GM12878 (cell line): ENCODE measurements at places on chromosomes 3 and 15.
A peak's percentile ranks its signal among the peaks of the same experiment; 100 is the strongest.

DNA sequence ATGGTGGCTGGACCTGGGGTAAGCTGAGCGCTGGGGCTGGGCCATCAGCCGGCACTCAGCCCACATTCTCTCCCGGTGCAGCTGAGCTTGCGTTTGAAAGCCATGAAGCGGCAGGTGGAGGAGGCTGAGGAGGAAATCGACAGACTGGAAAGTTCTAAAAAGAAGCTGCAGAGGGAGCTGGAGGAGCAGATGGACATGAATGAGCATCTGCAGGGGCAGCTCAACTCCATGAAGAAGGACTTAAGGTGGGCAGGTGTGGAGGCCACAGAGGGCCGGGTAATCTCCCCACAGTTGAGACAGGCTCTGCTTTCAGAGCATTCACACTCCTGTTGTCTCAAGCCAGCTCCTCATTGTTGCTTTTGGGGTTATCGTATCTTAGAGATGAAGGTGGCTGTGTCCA, 45.7 kb upstream of the MYZAP start:
- DNase-seq, result no peak

DNA sequence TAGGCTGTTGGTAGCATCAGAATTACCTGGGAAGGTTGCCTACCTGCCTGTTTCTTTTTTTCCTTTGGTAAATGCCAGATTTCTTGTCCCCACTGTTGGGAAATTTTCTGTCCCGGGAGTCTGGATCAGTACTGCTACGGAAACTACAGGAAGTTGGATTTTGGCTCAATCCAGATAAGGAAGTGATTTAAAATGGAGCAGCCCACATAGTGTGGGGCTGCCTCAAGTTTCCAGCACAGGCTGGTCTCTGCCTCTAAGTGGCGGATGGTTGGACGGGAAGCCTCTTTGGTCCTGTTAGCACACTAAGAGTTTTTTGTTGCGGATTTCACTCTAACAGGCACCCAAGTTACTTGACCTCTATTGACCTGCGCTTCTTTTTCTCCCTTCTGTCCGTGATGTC, 54.7 kb downstream of the EEFSEC start:
- no peak for DNase-seq

DNA sequence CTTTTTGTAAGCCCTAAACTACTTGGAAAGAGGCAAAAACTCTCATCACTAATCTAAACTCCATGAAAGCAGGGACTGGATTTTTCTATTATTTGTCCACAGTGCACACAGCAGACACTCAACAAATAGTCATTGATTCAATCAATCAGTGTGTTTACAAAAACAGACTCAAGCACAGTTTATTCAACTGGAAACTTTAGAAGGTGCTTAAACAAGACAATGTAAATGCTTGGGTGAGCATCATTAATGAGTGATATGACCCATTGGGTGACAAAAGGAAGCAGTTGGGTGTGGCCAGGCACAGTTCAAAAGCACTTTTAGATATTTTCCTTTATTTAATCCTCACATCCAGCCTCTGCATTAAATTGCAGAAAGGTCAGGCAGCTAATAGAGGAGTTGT, 32.0 kb upstream of the PPP4R2 start:
- DNase-seq, result no peak

GRCh38 chr15:72722071-72722696, 36.2 kb downstream of the BBS4 start:
- DNase-seq, result peak; percentile 34

- DNase-seq, result no peak
Observed at GRCh38 chr3:45153658-45154437, 7.7 kb upstream of the CDCP1 start.

- no peak for DNase-seq
Observed at GRCh38 chr15:68054628-68055223, 611 bp downstream of the PIAS1 start.

DNA sequence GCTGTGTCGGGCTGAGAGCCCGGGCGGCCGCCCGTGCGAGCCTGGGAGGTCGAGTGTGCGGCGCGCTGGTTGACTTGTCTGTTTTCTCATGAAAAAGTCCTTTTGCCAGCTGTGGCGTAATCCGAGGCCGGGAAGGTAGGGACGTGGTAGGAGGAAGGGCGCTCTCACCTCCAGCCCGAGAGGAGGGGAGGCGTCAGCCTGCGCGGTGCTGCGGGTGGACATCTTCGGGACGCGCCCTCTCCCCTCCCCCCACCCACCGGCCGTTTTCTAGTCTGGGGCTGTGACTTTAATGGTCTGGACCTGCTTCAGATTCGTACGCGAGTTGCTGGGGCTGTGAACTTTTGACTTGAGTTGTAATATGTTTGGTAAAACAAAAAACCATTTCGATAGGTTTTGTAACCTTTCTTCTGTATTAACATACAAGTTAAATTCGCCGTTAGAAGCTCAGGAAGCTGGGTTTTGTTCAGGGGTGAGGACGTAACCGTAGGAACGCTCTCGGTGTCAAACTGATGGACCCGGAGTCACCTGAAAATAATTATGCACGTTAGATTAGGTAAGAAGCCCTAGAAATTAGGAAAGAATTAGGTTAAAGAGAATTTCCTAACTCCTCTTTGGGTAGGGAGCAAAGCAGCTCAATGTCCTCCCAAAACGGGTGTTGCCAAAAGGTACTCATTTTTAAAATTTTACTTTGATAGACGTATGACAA, 762 bp downstream of the NCK1 start:
- no peak for DNase-seq

DNA sequence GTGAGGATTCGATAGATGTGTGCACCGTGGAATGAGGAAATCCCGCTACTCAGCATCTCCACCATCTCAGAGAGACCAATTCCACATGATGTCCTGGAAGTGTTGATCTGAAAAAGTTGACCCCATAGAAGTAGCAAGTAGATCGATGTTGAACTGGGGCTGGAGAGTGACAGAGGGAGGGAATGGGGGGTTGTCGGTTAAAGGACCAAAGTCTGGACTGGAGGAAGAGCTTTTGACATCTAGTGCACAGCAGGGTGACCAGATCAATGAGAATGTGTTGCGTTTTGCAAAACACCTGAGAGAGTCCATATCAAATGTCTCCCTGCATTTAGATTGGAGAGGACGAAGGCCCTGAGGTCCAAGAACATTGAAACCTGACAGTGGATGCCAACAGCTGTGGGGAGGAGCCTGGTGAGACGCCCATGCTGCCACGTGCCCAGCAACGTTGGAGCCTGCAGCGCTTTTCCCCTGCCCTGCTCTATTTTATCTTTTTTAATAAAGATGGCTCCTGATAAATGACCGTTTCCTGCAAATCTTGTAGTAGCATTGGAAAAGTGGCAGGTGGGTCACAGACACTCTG, 30.1 kb upstream of the RPL32 start:
- no peak for DNase-seq
